ENCODE measurements at places on chromosomes 4 and X.

DNA sequence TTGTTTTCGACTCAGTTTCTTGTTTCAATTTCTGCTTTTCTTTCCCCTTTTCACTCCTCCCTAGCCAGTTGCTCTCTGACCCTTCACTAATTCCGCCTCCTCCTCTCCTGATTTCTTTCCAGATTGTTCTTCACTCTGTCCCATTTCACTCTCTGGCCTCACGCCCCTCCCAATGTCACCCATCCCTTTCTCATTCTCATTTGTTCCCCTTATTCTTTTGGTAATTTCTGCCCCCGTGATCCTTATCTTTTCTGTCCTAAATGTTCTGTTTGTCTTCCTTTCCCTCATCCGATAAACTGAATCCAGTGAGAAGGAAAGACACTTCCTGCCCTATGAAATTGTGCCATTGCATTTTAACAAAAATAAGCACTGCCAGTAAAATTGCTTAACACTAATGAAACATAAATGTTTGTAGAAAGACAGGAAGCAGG is 94.5 kb upstream of the RASGEF1B start:
- no peak for DNase-seq

DNA sequence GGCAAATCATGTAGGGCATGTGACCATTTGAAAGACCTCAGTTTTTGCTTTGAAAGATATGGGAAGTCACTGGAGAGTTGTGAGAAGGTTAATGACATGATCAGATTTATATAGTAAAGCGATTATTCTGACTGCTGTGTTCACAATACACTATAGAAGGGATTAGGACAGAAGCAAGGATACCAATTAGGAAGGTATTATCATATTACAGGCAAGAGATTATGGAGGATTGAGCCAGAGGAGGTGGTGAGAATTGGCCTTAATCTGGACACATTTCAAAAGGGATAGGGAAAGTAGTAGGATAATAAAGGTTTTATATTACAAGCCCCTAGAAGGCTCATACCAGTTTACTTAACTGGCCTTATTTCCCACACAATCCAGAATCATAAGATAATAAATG is 124.9 kb upstream of the POF1B start:
- DNase-seq = no peak

GRCh38 chrX:119374736-119375135 is 24.4 kb upstream of the SLC25A43 start:
- DNase-seq = peak; percentile 85

GRCh38 chr4:25058796-25059195 is 28.1 kb upstream of the LGI2 start:
- DNase-seq = no peak

- DNase-seq = no peak
Observed at GRCh38 chr4:151599863-151600262, 160.9 kb downstream of the GATB start.

GRCh38 chr4:140309124-140309870 is 64.1 kb upstream of the SCOC start:
- peak; percentile 42 for DNase-seq

- no peak for DNase-seq
Observed at GRCh38 chr4:55517526-55518229, 29.0 kb downstream of the CLOCK start.

DNA sequence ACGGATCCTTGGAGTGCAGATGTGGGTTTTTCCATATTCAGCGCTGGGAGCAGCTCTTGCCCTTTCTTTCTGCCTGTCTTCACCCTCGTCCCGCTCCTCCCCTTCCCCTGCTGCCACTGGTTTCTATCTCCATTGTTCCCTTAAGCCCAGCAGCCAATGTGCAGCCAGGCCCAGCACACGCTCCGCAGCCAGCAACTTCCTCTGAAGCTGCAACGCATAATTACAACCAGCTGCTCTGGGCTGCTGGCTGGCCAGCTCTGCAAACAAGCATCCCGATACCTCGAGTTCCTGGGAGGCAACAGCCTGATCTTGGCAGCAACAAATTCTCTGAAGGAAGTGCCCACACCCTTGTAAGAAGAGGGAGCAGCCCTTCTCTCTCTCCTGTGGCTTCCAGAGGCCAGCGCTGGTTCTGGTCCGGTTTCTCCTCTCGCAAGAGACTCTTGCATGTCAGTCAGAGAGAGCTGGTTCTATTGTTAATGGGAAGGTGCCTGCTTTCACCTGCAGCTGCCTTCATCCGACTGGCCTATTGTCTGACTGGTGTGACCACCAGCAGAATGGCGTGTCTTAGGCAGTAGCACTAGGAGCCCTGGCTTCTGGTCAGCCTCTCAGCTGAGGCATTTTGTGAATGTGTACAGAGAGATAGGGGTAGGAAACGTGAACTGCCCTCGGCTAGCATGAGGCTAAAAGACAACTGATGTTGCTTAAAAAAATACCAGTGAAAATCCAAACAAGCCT is 83.8 kb upstream of the MAML3 start:
- DNase-seq = no peak

DNA sequence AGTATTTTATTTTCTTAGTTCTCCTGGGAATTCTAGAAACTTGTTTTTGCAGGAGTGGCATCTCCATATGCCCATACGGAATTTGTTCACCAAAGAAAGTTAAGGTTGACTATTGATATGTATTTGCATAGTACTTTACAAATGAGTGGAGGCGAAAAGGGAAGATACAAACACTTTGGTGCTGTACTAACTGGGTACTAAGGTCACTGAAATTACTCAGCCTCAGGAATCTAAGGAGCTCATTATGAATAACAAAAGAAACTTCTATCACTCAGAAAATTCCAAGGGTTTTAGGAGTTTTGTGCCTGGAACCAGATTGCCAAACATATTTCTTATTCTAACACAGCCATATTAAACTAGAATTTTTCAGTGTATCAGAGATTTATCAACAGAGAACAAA is 27.4 kb upstream of the TMPRSS11B start:
- no peak for DNase-seq

GRCh38 chrX:23857363-23857762 is 50.4 kb downstream of the APOO start:
- DNase-seq = no peak

GRCh38 chrX:57044245-57044644 is 48.9 kb upstream of the SPIN3 start:
- peak; percentile 8 for DNase-seq

- no peak for DNase-seq
Observed at GRCh38 chr4:33126002-33126401, 2405.8 kb downstream of the PCDH7 start.

DNA sequence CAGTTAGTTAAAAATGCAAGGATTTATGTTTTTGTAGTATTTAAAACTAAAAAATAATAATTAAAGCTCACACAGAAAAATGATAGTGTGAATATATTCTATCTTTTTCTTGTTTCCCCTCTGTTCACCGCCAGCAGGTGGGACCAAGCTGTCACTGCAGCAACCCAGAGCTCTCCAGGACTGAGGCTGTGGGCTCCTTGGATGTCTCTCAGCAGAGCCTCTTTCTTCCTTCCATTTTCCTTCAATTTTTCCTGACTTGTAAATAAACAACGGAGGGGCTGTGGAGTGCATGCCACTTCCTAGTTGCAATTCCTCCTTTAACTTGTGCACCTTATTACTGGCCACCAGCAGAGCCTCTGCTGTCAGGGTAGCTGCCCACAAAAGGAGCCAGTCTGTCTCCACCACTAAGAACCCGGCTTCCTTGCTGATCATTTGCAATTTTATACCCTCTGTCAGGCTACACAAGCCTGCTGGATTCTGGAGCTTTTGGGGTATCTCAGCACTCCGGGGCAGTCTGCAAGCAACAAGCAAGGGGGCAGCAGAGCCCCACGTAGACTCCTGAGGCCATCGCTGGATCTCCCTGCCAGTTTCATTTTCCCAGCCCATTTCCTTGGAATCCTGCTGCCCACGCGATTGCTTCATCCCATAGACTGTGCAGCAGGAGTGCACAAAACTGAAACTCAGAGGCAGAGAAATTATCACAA is 1467.4 kb downstream of the C4orf33 start:
- DNase-seq = peak; percentile 87
